Daoy (cell line): ENCODE measurements at places on chromosomes 11 and 22. TPM values are rescaled to one million over a fixed set of nuclear protein-coding genes. Genes with fewer than 3 reads are reported as not detected.

TRAF6 gene
- total RNA-seq, result 4.5 and 8.2 TPM in 2 replicates

GGTLC3 gene
- total RNA-seq, result not detected in 2 replicates

DNA sequence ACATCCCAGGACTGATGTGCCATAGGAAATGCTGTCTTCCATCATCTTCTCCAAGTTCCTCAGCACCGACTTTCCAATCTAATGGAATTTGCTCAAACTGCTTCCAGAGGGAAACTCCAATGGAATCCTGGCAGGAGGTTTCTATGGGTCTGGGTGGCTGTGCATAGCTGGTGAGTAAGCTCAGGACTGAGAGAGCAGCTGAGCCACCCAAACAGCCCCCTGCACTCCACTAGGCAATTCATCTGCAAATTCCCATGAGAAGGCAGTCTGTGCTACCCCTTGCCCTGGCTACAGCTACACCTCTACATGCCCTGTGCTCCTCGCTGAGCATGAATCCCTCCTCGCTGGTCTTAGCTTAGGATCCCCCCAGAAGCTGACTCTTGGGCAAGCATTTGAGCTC lies 127.9 kb upstream of the CSNK2A3 start:
- DNase-seq, result no peak

DNA sequence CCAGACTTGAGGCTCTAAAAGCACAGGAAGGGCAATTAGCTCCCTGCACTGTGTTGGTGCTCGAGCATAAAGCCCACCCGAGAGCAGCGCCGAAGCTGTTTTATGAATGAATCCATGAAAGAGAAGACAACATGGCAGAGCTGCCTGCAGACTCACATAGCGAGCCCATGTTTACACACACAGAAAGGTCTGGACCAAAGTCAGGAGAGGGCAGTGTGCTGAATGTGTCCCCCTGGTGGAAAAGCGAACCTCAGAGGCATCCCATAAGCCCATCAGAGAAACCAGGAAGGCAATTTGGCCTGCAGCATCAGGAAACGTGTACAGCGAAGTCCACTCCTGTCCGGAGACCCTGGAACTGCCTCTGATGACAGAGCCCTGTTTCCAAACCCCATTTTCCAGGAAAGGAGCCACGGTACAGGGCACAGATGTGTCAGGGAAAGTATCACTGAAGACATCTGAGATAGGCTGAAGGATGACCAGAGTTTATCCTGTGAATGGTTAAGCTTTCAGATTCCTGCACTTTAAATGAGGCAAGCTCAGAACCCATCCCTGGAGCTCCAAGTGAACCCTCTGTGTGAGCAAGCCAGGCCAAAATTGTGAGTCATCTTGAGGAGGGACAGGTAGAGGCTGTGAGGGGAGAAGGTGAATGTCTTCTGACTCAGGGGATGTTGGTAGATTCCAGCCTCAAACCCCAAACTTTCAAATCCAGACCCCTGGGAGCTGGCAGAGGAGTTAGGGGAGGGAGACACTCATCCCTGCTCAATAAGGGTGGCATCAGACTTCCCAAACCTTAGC lies 36.9 kb downstream of the CHRDL2 start:
- no peak for DNase-seq

DGAT2 gene
- total RNA-seq, result 9.4 and 19.3 TPM in 2 replicates
